NCI-H2107 (cell line): ENCODE measurements at places on chromosomes 16 and 17.

- DNase-seq: no peak
Measured at GRCh38 chr16:920717-921116, 50.1 kb downstream of the LMF1 start.

DNA sequence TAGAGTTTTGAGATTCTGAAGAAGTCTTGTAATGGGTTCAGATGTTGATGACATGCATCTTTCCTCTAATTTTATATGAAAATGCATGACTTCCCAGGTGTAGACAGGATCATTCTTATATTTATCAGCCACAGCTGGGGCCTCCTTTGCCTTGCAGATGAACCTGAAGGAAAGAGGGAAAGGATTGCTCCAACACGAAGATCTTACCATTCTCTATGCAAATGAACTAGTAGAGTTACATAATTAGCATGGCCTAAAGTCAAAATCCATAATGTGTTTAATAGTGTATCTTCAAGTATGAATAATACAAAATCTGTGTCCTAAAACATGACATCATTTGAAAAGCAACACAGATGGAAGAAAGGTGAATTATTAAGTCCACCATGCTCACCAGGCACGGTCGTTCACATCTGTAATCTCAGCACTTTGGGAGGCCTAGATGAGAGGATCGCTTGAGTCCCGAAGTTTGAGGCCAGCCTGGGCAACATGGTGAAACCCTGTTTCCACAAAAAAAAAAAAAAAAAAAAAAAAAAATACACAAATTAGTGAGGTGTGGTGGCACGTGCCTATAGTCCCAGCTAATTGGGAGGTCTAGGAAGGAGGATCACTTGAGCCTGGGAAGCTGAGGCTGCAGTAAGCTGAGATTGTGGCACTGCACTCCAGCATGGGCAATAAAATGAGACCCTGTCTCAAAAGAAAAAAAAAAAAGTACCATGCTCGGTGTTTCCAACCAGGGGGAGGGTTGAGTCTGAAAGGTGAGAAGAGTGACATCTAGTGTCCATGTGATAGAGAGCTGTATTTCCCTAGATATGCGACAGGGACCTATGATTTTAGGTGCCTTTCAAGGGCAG lies 6.3 kb downstream of the VWA3A start:
- DNase-seq: no peak

DNA sequence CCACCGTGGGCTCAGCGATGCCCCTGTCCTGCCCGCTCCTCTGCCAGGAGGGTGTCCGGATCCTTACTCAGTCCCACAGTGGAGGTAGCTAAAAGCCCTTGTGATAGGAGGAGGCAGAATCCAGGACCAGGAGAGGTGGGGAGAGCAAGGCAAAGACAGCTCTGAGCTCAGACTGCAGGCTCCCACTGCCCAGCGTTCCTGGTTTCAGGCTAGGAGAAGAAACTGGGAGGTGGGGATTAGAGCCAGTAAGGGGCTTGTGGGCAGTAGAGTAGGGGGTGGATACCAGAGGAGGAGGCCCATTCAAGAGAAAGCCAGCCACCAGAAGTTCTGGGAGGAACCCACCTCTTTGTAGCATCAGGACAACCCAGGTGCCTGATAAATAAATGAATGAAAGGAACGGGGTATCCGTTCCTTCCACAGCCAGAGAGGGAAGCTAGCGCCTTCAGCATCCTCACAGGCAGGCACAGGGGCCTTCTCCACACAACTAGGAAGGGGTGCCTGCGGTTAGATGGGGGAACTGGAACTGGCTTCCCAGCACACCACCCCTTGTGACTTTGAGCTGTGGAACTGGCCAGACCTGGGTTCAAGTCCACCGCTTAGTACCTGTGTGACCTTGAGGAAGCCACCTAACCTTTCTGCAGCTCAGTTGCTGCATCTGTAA lies 2.3 kb downstream of the IL21R start:
- no peak for DNase-seq

DNA sequence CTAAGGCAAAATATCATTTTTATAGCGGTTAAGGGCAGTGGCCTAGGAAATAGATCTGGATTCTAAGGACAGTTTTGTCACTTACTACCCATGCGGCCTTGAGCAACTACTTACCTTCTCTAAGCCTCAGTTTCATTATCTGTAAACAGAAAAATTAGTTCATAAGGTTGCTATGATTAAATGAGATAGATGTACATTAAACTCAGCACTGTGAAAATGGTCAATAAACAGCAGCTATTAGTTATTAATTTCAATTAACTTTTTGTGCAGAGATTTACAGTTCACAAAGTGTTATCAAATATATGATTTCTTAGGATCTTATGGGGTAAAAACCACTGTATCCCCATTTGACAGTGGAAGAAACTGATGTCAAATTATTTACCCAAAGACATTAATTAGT lies 135.5 kb upstream of the CORO6 start:
- DNase-seq: no peak

GRCh38 chr17:14135906-14136590 lies 66.7 kb downstream of the COX10 start:
- no peak for DNase-seq

GRCh38 chr17:47208744-47209488 lies at the start of gene MYL4:
Gene MYL4, plus strand, starts transcription at chr17:47209348. Its CDS starts 75 bp downstream, at chr17:47209423.
- DNase-seq: no peak

DNA sequence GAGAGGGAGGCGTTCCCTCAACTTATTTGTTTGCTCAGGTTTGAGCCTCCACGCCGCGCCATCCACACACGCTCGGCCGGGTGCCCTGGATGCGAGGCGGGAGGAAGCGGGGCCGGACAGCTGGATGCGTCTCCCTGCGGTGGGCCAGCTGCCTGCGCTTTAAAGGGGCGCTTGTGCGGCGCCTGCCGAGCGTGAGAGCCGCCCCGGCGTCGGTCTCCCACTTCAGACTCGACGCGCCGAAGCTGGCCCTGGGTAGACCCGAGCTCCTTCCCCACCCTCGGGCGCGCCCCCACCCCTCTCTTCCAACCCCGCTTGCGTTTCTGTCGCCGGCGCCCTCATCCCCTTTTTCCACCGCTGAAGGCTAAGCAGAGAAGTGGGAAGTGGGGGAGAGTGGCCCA lies 527 bp upstream of the CHAD start:
- no peak for DNase-seq
